ENCODE measurements at places on chromosomes 6 and 20.
A peak's percentile ranks its signal among the peaks of the same experiment; 100 is the strongest.

GRCh38 chr20:52490711-52491430, 299.3 kb upstream of the ZFP64 start:
- no peak for DNase-seq

- no peak for DNase-seq
Observed at GRCh38 chr6:45448417-45449389, 71.0 kb upstream of the SUPT3H start.

DNA sequence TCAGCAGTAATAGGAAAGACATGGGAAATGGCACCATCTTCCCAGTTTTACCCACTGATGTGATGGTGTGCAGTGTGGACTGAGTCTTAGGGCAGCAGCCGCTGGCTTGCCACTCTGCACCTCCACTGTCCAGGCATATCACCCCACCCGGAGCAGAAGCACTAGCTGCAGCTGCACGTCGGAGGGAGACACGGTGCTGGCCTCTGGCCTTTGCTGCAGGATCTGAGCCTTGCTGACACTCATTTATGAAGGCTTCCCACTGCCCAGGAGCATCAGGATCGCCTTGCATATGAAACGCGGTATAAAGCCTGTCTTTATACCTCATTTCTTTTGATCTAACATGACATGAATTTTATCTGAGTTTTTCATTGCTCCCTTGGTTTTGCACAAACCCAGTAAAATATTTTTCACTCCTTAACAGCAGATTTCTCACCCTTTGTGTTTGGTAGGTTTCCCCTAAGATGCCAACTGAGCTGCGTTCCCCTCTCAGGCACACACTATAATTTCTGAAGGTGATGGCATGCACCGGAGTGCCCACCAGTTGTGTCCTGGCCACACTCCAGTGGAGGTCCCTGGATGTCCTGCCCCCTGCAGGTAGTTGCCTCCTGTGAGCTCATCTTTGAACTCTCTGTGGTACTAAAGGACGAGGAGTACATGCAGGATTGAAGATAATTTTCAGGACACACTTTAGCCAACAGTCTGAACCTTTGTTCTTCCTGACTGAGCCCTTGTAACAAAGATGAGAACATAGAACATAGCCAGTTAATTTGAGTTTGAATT, 9.0 kb upstream of the EXOC2 start:
- no peak for DNase-seq

DNA sequence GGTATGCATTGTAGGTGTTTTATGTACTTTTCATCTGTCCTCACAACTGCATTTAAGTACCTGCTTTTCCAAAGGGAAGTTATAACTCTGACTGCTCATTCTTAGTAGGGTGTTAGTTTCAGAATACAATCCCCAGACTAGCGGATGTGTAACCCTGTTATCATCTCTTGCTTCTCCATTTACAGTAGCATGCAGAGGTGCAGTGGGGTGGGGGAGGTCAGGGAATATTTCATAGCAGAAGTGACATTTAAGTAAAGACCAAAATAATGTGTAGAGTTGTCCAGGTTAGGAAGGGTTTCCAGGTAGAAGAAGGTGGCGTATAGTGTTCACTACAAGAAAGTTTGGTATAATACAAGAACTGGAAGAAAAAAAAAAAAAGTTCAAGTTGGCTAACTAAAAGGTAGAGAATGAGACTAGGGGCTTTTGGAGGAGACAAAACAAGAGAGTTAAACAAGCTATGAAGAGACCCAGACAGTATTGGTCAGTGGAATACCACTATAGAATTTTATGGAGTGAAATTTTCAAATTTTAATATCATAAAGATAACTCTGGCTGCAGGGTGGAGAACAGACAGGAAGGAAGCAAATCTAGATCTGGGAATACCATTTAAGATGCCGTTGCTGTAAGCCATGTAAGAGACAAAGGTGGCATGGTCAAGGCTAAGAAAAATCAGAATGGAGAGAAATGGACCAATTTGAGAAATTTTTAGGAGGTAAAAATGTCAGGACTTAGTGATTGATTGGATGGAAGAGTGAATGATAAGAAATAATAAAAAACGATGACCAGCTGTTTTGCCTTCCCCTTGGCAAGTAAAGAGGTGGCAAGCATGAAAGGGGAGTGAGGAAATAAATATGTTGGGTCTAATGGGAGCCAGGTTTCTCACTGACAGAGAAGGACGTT, 2.2 kb upstream of the AHI1 start:
- DNase-seq, result no peak

DNA sequence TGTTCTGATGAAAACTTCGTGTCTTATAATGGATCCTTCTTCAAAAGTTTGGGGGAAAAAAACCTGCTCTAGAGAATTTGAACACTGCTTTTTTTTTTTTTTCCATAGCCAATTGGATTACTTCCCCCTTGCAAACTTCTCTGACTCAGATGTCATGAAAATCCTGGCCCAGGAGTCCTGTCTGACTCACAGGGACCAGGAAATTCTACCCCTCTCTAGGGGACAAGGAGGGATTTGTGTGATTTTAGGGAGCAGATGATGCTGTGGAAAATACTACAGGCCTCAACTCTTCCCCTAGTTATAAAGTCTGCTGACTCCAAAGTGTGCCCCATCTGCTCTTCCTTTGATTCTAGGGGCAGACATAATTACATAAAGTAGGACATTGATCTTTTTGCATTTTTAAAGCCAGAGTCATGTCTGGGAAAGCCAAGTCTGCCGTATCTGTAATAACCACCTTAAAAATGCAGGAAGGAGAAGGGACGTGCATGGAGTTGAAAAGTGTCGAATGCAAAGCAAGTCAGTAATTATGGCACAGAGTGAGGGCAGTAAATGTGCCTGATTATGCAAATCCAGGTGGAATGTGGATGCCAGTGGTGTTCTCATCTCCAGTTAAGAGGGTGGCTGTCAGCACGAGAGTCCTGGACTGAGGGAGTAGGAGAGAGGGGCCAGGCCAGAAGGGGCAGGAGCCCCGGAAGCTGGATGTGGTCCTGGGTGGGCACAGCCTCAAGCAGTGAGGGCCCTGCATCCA, 144.3 kb upstream of the SULF2 start:
- no peak for DNase-seq

DNA sequence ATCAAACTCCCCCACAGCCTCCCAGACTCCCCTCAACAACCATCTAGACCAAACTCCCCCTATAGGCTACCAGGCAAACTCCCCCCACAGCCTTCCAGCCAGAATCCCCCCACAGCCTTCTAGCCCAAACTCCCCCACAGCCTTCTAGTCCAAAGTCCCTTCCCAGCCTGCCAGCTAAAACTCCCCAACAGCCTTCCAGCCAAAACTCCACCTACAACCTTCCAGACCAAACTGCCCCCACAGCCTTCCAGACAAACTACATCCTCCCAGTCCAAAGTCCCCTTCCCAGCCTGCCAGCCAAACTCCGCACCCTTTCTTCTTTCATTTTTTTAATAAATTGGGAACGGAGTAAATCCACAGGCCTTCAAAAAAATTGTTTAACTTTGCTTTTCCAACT, 37.4 kb upstream of the SYNDIG1 start:
- DNase-seq, result peak; percentile 37

DNA sequence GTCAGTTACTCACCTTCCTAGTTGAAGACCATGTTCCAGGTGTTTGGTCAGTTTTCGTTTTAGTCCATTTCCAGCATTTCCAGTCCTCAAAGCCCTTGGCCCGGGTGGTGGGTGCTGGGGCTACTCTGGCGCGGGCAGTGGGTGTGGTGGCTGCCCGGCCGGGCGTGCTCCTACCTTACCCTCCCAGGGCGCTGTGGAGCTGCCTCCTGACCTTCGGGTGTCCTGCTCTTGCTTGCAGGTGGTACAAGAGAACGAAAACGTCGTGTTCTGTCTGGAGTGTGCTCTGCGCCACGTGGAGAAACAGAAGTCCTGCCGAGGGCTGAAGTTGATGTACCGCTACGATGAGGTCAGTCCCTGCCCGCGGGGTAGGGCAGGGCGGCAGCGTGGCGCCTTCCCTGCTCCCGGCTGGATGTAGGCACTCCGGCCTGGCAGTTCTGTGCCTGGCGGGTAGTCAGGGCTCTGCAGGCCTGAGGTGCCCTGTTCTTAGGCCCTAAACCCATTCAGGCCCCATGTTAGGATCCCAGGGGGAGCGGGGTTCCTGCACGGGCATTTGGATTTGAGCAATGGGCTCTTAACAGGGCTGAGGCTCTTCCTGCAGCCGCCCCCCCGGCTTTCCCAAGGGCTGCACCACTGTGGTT, 145.8 kb downstream of the DTNBP1 start:
- DNase-seq, result no peak

DNA sequence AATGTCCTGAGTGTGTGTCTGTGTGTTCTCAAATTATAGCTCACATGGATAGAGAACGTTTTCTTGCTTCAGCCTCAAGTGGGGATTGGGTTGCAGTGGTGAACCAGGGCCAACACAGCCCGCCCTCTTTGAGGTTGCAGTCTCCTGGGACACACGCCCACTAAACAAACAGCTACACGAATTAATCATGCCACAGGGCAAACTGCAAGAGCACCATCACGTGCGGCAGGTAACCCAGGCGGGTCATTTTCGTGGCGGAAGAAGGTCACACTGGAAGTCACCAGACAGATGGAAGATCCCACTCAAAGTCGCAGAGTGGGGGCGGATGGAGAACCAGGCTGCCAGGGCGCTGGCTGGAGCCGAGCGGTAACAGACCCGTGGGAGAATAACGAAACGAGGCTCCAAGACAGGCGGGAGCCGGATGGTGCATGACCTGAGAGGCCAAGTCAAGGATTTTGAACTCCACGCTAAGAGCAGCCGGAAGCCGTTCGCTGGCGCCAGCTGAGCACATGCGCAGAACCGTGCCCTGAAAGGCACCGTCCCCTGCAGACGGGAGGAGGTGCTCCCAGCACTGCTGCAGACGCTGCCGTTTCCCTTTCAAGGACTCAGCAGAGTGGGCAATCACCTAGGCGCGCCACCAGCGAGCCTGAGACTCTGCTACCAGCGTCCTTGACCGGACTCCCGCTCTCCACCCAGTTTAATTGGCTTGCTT, 10.7 kb downstream of the DLL1 start:
- no peak for DNase-seq

DNA sequence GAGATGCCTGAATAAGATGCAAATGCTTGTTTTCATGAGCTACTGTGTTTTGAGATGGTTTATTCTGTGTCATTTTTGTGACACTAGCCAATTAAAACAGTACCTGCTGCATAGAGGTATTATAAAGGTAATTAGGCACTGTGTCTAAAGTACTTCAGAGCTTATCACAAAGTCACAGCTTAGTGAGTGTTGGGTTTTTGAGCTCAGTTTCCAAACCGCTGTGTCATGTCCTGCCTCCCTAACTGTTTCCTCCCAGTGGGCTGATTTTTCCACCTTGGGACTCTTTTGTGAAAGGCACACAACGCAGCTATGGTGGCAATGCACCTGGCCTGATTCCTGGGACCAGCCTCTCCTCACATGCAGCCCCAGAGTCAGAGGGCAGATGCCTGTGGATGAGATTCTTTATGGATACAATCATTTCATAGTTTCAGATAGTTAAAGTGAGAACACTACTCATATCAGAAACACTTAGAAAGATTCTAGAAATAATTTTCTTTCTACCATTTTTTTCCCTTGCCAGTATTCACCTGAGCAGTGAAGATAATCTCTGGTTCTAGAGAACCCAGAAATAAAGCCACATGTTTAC, 41.3 kb upstream of the TAGAP start:
- DNase-seq, result no peak

GRCh38 chr6:106913676-106914280, 60.8 kb downstream of the CD24 start:
- no peak for DNase-seq

- DNase-seq, result no peak
Observed at GRCh38 chr20:48595495-48596333, 232.1 kb downstream of the PREX1 start.

DNA sequence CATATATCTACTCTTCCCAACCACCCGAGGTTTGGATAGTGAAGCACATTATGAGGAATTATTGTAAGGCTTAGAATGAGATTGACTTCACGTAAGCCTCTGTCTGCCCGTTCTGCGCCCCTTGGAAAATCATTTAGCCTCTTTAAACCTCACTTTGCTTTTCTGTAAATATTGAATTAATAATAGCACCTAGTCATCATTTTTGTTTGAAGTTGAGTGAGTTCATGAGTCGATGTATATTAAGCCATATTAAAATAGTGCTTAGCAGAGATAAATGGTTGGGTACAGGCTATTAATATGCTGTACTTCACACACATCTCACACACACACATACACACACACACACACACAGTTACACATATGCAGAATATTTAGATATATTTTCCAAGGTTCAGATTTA, 344.8 kb upstream of the EYS start:
- no peak for DNase-seq

- no peak for DNase-seq
Observed at GRCh38 chr6:287489-287860, 4.8 kb upstream of the DUSP22 start.

- no peak for DNase-seq
Observed at GRCh38 chr6:38938741-38939140, 109.8 kb upstream of the GLP1R start.

GRCh38 chr6:42777126-42777822, 4.6 kb upstream of the BICRAL start:
- DNase-seq, result no peak

DNA sequence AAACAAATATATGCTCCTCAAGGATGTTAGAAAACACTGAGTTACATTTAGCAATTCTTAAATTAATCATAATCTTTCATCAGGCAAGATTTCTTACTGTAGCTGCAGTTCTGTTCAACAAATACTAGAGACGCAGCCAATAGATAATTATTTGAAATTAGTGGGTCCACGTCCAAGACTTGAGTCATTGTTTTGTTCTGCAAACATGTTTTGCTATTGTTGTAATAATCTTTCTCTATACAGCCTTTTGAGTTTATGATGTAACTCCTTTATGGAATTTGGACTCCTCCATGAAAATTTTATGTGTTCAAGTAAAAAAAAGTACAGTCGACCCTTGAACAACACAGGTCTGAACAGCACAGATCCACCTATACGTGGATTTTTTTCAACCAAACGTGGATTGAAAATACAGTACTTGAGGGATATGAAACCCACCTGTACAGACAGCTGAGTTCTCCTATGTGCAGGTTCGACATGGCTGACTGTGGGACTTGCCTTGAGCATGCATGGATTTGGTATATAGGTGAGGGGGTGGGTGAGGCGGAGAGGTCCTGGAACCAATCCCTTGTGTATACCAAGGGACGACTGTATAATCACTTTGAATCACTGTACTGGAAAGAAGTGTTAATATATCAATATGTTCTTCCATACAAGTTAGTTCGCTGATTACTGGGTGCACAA, 41.3 kb upstream of the SLC22A16 start:
- DNase-seq, result no peak

DNA sequence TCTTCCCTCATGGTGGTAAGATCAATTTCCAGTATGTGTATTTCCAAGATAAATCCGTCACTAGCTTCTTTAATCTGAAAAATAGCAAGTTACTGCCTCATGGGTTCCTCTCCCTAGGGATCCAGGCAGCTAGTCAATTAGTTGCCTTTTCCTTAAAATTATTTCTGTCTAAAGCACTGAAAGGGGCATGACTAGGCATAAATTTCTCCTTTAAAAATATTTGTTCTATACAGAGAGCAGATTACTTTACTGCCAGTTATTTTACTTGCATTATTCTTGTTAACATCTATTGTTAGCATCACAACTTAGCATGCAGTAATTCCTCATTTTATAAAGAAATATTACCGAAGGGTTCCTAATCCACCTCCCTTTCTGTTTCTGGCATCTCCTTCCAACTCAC, 1.4 kb downstream of the MTCL3 start:
- DNase-seq, result no peak

All from vagina (tissue), 2 donors.